DMS53 (cell line): ENCODE measurements at places on chromosomes 5 and 9.

DNA sequence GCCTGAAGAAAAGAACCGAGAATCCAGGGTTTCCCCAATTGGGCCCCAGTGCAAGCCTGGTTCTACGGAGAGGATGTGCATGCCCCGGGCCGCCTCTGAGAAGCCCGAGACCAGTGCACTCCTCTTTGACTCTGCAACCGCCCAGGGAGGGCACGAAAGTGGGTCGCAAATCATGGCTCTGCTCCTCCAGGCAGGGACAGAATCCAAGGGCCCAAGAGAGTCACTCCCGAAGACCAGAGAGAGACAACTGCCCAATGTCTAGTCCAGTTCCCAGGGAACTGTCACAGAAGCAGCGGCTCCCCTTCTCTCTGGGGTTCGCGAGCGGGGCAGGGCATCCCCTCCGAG lies 107.8 kb downstream of the PSD2 start:
- no peak for DNase-seq

GRCh38 chr5:171840711-171841522 lies 55.3 kb downstream of the SMIM23 start:
- peak; percentile 31 for DNase-seq

DNA sequence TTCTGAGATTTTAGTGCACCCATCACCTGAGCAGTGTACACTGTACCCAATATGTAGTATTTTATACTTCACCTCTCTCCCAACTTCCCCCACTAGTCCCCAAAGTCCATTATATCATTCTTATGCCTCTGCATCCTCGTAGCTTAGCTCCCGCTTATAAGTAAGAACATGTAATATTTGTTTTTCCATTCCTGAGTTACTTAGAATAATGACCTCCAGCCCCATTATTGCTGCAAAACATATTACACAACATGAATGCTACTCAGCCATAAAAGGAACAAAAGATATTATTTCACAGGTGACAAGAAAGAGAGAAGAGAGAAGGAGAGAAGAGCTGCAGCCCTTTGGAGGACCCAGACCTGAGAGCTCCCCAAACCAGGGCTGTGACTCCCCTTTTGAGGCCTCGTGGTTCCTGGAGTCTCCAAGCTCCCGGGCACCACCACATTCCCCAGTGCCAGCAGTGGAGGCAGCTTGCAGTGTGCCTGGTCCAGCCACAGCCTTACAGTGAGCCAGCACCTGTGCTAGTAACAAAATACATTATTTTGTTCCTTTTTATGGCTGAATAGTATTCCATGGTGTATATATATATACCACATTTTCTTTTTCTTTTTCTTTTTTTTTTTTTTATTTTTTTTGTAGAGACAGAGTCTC lies 194.5 kb upstream of the DAB2 start:
- no peak for DNase-seq

GRCh38 chr5:96051401-96051830 lies 89.8 kb upstream of the ELL2 start:
- no peak for DNase-seq

DNA sequence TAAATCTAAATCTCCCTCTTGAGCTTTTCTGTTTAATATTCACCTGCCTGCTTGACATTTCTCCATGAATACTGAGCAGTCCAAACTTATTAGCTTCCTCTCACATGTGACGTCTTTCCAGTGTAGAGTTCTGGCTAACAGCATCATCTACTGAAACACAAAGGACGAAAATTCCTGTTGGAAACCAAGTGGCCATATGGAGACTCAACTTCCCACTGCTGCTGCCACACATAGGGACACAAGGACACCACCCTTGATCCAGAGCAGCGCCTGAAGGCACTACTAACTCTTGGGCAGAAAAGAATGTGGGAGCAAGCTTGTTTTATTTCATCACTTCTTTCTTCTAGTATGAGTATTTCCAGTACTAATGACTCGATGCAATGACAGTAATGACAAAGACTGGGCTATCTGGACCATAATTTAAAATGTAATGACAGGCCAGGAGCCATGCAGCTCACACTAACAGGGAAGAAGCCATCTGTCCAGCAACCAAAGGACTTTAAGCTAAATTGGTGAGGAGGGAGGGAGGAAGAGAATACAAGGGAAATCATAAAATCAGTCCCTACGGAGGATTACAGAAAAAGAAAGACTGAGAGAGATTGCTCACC lies 19.2 kb downstream of the RNF130 start:
- DNase-seq = no peak

GRCh38 chr9:124054582-124055227 lies 43.1 kb downstream of the LHX2 start:
- peak; percentile 33 for DNase-seq

DNA sequence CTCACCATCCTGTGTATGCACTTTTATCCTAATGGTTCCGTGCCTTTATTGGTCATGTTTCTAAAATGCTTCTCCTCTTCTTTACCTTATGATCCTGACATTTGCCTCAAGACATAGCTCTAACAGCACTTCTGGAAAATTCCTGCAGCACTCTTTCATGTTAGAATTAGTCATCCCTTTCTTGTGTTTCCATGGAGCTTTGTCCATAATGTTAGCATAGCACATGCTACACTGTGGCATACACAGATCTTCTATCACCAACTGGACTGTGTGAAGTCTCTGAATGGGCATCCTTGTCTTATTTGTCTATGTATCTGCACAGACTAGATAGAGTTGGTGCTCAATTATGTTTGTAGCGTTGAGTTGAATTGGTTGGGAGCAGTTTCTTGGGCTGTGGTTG lies 2.0 kb downstream of the SCGB3A2 start:
- DNase-seq = peak; percentile 19

- no peak for DNase-seq
Observed at GRCh38 chr9:112140936-112141335, 34.2 kb downstream of the SUSD1 start.

DNA sequence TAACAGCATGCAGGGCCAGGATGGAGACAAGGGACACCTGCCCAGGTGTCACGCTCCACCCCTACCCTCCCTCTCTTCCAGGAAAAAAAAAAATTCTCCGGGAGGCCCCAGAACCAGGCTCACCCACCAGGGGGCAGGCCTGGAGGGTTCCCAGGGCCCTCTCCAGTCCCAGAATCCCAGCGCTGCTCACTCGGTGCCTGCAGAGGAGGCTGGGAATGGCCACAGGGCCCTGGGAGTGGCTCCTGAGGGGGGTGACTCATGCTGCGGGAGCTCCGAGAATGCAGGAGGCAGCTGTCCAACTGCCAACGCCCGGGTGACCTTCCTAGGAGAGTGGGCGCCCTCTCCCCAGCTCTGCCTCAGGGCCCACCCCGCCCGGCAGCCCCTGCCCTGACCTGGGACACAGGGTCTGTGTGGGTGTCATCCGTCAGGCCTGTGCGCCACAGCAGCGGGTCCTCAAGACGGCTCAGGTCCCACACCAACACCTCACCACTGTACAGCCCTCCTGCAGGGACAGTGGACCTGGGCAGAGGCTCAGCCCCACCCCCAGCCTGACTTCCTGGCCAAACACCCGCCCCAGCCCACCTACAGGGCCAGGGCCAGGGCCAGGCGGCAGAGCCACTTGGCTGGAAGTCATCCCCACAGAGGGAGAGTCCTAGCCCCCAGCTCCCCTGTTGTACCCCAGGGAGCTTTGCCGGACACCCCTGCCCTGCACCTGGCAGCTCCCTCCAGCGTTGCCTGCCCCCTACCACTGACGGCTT lies 21.2 kb downstream of the DYNC2I2 start:
- peak; percentile 99 for DNase-seq
